ENCODE measurements at places on chromosomes 6 and 20.
A peak's percentile ranks its signal among the peaks of the same experiment; 100 is the strongest.

- no peak for DNase-seq
Observed at GRCh38 chr20:59848182-59848581, 85.3 kb downstream of the SYCP2 start.

- DNase-seq: peak; percentile 18
Observed at GRCh38 chr6:37819802-37820717, 533 bp downstream of the ZFAND3 start.

- peak; percentile 5 for DNase-seq
Observed at GRCh38 chr6:12637960-12638641, 78.5 kb upstream of the PHACTR1 start.

DNA sequence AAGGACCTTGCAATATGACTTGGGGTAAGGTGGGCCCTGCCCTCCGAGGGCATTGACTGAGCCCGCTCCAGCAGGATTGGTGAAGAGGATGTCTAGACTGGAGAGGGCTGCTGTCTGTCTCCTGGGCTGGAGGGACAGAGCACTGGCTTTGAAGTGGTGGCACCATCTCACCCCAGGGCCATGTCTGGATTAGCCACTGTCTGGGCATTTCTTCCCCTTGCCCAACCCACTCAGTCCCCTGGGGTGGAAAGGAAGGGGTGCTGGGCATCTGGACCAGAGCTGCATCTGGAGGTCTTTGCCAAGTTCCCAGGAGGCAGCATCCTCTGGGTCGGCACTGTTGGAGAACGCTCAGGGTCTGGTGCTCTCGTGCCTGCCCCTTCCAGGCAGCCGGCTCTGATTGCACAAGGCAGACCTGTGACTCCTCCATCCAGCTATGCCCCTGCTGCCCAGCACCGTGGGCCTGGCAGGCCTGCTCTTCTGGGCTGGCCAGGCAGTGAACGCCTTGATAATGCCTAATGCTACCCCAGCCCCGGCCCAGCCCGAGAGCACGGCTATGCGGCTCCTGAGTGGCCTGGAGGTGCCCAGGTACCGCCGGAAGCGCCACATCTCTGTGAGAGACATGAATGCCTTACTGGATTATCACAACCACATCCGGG is at the start of gene R3HDML:
R3HDML (plus strand) TSS at position 319 of the 656 bp plus-strand sequence; CDS start at position 434, 115 bp downstream.
- DNase-seq: no peak

DNA sequence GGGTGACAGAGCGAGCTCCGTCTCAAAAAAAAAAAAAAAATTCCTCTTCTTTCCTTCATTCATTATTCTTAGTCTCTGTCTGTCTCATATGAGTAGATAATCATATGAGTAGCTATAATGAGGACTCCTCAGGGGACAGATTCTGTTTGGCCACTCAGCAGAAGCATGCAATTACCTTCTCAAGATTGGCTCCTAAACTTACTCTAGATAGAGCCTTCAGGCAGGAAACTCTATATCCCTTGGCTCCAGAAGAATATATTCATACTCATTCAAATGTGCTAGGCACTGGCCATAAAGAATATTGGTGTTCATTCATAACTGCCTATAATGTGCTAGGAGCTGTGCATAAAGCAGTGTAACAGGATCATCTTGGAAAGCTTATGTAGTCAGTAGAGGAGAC is 2.2 kb upstream of the ACAT2 start:
- no peak for DNase-seq

GRCh38 chr6:119482850-119483285 is 133.3 kb upstream of the MAN1A1 start:
- no peak for DNase-seq

DNA sequence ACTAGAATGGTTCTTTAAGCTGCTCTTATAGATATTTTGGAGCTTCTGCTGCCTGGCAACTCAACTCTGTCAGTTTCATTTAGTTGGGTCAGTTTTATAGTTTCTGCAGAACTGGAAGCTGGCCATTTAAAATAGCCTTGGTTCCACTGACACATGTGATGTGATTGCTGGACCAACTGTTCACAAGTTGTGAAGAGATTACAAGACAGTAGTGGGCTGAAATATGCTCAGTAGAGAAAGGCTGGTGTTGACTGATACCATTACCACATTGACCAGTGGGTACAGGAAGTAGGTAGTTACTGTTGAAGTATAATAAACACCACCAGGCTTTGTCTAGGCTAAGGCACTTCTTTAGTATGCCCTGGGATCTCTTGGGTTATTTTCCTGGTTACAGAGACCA is 39.0 kb downstream of the BCKDHB start:
- no peak for DNase-seq

- DNase-seq: no peak
Observed at GRCh38 chr6:170243791-170244291, 47.0 kb downstream of the DLL1 start.

DNA sequence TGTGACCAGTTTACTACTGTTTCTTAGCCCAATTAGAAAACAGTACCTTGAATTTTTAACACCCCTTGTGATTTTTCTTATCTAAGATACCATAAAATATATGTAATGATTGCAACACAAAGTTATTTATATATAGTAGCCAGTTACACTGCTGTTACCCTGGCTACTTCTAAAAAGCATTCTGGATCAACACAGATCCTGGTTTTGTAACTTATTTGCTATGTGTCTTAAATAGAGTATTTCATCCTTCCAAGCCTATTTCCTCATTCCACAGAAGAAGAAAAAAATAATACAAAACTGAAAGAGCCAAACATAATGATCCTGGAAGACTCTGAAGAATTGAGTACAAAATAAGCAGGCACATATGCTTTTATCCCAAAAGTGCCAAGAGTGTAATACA is 19.0 kb upstream of the GSTA4 start:
- no peak for DNase-seq

- DNase-seq: no peak
Observed at GRCh38 chr6:11467364-11467763, 70.2 kb upstream of the TMEM170B start.

DNA sequence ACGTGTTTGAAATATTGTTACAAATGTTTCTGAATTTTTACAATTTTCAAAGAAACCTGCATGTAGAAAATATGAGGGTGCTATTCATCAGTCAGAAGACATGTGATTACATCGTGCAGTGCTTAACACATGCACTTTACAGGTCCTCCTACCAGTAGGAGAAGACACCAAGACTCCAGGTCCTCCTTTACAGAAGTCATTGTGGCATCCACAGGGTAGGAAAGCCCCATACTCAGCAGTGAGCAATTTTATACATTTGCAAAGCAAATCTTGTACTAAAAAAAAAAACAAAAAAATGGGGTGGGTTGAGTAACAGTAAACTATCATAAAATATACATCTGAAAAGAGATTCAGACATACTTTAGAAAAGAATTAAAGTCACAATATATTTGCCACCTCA is 14.0 kb downstream of the TPD52L1 start:
- DNase-seq: no peak

- no peak for DNase-seq
Observed at GRCh38 chr20:48845721-48846306, 18.0 kb upstream of the PREX1 start.

DNA sequence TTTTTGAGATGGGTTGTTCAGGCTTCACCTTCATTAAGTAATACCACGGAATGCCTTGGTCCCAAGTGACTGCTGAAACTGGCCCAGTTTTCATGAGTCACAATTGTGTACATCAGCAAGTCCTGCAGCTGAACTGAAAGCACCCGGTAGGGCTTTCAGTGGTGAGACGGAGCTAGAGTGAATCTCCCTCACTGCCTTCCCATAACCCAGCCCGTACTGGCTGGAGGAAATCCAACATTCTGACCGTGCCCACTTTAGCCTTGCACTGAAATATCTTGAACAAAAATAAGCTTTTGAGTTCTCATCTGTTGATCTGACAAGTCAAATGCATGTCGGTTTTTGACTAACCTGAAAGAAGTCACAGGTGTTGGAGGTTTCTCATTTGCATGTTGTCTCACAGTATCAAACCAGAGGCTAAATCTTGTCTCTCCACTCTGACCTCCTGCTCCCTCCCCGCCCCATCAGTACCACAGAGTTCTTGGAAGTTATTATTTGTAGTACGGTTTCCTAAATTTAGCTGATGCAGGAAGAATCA is 35.9 kb downstream of the DUSP22 start:
- no peak for DNase-seq

DNA sequence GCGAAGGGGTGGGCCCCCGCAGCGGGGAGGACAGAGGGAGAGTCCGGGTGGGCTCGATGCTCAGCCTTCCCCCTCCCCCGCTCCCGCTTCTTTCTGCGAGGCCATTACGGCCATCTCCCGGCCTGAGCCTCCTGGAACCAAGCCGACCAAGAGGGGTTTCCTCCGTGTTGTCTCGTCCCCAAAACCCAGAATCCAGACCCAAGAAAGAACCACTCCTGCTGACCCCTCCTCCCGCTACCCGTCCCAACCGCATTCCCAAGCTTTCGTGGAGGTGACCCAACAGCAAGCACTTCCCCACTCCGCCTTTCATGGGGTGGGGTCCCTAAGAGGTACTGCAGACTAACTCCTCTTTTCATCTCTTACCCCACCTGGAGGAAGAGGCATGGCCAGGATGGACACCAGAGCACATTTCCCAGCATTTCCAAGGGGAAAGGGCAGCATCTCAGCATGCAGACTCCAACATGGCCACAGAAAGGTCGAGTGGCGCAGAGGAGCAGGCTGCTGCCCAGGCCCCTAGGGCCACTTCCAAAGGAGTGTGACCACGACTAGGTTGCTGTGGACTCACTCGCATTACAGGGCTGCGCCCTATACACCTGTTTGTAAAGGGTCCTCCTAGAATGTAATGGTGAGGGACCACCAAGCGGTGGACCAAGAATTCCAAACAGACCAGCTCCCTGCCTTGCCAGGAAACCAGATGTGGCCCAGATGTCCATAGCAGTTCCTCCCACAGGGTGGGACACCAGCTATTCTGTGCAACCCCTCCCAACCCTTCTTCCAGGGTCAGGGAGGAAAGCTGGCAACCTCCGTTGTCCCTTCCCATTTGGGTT is 53.4 kb downstream of the MRPL14 start:
- no peak for DNase-seq

Data from stimulated activated CD4-positive, alpha-beta T cell treated with anti-CD3 and anti-CD28 coated beads, Interleukin-15, amount 100 ng/mL, for 1 hour (primary cell).